Large intestine (tissue), 12 donors: ENCODE measurements at places on chromosomes 12 and 14. TPM values are rescaled to one million over a fixed set of nuclear protein-coding genes. Genes with fewer than 3 reads are reported as not detected.

DNA sequence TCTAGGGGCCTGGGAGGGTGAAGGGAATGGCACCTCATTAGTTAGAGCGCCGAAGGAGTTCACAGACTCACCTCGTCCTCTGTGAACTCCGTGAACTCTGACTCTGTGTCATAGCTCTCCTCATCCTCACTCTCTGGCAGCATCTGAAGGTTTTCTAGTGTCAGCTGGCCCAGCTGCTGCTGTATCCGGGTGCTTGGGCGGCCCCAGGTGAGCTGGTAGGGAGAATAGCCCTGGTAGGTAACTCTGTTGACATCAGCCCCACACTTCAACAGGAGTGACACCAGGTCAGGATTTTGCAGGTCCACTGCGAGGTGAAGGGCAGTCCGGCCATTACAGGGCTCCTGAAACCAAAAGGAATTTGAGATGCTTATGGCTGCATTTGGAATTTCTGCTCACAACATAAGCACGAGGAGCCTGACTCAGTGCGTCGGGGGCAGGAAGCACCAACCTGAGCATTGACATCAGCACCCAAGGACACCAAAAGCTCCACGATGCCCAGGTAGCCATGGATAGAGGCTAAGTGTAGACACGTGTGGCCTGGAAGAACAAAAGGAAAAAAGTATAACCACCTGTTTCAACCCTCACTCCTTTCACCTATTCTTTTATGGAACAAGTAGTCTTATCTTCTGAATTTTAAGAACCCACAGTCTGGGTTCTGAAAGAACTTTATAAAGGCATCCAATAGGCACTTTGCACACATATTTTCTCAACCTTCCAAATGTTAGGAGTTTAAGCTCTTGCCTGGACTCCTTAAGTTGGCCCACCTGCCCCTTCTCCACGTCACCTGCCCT lies 2.0 kb downstream of the NFKBIA start:
- peak; percentile 42 for DNase-seq

GRCh38 chr12:99439399-99439798 lies 208.2 kb upstream of the GARIN6 start:
- no peak for DNase-seq

GRCh38 chr12:130603396-130603965 lies 112.6 kb downstream of the RIMBP2 start:
- DNase-seq, result no peak

THAP2 gene
- polyA plus RNA-seq, result 9.4 TPM

TNFRSF1A gene
- polyA plus RNA-seq, result 122 TPM

GRCh38 chr12:11834104-11834812 lies 184.8 kb downstream of the ETV6 start:
- DNase-seq, result no peak

- no peak for DNase-seq
Observed at GRCh38 chr12:5407034-5407856, 24.7 kb upstream of the NTF3 start.

DNA sequence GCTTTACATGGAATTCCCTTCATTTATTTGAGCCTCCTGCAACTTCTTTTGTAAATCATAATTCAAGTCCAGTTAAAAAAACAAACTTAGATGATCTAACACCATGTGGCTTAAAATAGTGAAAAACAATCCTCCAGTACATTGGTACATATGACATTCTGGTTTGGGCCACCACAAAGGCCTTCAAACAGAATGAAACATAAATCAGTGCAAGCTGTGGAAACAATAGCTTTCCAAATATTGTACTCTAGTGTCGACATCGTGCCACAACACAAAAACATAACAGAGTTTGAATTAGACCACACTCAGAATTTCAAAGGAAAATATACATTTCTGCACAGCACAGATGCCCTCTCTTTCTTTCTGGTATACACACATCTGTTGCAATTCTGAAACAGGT lies 751.3 kb downstream of the SLC6A15 start:
- DNase-seq, result no peak

- no peak for DNase-seq
Observed at GRCh38 chr12:127191129-127191528, 1075.8 kb upstream of the TMEM132C start.

- DNase-seq, result no peak
Observed at GRCh38 chr14:98692832-98693231, 579.2 kb downstream of the BCL11B start.

DNA sequence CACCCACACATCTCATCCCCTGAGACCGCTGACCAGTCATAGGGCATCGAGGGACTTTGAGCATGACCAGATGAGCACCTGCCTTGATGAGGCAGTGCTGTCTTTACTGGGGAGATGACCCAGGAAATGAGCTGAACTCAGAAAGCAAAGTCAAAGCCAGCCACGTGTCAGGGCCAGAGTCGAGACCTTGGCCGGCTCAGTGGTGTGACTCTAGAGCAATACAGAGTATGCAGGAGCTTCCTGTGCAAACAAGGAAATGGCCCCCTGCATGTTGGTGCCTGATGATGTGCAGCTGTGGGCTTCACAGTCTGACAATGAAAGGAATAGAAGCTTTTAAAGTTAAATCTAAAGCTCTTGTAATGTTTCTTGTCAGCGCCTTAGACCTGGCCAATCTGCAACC lies 332.9 kb downstream of the PCNX1 start:
- DNase-seq, result peak; percentile 13

CPNE6 gene
- polyA plus RNA-seq, result 0.31 TPM
